Stimulated activated memory B cell treated with anti-CD40 and anti-IgM and Interleukin-4, amounts not matched to agents 10 μg/mL and 1 μg/mL and 100 μg/mL, for 72 hours (primary cell): ENCODE measurements at places on chromosomes 3 and 15.

DNA sequence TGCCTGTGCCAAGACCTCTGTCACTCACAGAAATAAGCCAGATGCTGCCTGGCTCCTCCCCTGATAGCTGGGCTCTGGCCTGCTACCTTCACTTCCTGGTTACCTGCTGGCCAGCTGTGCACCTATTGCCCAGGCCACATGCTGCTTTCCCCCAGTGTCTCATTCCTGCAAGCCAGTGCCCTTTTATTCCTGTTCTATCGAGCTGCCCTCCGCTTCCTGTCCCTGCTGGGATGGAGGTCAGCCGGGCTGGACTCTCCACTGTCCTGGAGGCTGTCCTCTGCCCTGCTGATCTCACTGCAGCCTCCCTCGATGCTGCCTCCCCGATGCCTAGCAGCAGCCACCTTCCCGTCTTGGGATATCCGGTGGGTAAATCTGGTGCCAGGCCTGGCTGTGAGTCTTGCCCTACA lies 37.0 kb upstream of the SNRPA1 start:
- no peak for ATAC-seq

- no peak for ATAC-seq
Observed at GRCh38 chr3:17459470-17459993, 282.9 kb downstream of the TBC1D5 start.

- ATAC-seq = peak; percentile 52
Observed at GRCh38 chr15:22786868-22787698, 639 bp downstream of the NIPA1 start.

GRCh38 chr3:196458063-196458462 lies 25.8 kb upstream of the UBXN7 start:
- ATAC-seq = no peak

- ATAC-seq = no peak
Observed at GRCh38 chr3:63232764-63233396, 45.2 kb upstream of the SYNPR start.

DNA sequence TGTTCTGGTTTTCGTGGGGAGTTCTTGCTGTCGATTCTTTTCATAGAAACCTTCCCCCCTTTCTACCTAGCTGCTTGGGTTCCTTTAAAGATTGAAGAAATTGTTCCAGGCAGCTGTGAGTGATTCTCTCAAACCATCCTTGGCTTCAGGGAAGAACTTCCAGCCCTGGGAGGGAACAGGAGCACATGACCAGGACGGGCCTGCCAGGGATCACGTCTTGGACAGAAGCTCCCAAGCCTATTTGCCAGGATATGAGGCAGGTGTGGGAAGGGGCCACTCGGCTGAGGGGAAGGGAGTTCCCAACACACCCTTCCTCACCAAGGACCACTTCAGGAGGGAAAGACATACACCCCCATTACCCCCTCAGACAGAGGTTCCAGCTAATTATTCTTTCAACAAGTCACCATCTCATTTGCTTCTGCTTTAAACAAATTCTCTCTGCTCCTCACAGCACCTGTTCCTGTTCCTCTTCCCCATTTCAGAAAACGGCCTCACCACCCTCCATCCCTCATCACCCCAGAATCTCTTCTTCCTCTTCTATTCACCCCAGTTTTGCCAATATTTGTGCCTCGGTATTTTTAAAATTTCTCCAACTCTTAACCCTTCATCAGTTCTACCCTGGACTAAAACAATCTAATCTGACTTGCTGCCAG lies 62.5 kb downstream of the WHAMM start:
- no peak for ATAC-seq

GRCh38 chr15:71752604-71753289 lies 57.6 kb upstream of the NR2E3 start:
- ATAC-seq = no peak

DNA sequence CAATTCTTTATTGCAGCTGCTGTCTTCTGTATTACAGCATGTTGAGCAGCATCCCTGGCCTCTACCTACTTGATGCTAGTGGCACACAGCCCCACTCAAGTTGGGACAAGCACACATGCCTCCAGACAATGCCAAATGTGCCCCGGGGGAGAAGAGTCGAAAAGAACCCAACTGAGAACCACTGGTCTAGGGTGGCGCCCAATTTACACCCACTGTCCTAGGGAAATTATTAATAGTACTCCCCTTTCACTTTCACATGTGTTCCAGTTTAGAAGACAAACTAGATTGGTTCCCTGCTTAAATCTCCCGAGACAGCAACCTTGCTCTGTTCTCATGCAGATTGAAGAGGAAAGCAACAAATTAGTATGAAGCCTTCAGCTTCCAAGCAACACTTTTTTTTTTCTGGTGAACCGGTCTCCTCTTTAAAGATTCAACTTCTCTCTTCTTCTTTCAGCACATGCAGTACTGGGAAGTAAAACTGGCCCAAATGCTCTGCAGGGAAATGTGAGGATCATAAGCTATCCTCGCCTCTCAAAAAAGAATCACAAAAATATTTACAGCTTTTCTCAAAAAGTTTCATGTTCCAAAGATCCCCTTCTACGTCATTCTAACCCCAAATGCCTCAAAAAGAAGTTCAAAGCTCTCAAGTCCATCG lies 823.9 kb upstream of the CFAP20DC start:
- ATAC-seq = peak; percentile 80

- ATAC-seq = no peak
Observed at GRCh38 chr3:137944593-137944992, 65.4 kb upstream of the CLDN18 start.

GRCh38 chr3:155556531-155556930 lies 188.3 kb downstream of the PLCH1 start:
- ATAC-seq = no peak

DNA sequence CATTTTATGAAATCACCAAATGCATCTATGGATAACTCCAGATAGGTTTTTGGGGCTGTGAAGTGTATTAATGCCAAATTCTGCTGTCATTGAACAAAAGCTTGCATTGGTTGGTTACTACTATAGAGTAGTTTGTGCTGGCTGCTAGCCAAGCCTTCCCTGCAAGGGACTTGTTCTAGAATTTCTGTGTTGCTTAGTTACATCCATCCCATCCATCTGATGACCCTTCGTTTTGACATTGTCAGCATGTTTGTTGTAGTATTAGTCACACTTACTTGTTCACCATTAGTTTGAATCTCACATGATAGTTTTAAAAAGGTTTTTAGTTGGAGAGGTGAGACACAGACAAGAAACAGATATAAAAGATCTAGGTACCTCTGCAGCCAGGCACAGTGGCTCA lies 7.0 kb upstream of the NIPA2 start:
- no peak for ATAC-seq
